Neuronal stem cell (in vitro differentiated cells): ENCODE measurements at places on chromosomes 2 and 18.

DNA sequence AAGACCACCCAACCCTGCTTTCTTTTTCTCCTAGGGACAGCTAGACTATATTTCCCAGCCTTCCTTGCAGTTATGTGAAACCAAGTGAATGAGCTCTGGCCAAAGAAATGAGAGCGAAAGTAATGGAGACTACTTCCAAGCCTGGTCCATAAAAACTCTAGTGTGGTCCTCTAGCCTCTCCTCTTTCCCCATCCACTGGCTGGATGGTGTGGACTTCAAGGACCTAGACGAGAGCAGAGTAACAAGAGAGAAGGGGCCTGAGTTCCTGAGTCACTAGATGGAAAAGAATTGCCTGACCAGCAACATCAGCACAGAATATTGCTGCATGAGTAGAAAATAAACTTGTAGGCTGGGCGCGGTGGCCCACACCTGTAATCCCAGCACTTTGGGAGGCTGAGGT is 2.9 kb upstream of the TMSB10 start:
- no peak for DNase-seq

DNA sequence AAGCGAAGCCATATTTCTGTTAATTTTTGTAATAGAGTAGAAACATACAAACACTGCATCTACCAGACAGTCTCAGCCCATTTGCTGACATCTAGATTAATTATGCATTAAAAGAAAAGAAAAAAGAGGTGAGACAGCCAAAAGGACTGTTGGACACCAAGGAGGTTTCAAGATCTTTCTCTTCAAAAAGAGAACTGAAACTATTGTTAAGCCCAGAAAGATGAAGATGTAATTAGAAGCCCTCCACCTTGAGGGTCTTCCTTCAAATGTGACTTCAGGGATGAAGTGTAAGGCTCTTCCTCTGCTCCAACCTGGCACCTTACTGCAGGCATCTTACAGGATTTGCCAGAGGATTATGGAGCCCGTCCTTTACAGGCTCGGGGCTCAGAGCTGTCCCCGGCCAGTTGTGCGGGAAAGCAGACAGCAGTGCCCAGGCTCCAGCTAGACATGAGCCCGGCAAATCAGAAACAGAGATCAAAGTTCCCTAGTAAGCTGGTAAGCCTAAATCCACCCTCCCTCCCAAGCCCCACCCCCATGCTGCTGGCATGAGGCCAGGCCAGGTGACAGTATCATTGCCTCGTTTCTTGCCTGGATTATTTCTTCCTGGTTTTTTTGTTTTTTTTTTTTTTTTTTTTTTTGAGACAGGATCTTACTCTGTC is 38.9 kb downstream of the ADI1 start:
- DNase-seq, result no peak

GRCh38 chr2:38092196-38092902 is 16.4 kb upstream of the CYP1B1 start:
- DNase-seq, result no peak

DNA sequence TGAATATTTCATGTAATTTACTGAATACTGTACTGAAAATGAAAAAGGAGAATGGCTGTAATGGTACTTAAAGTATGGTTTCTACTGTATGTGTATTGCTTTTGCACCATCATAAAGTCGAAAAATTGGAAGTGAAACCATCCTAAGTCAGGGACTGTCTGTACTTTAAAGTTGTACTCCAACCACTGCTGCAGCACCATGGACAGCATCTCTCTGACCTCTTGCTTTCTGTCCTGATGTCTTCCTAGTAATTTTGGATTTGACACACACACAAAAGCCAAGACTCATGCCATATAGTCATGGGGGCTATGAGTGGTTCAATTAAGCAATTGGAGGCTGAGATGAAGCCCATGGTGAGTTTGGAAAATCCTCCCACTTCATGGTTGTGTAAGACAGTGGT is 256.3 kb upstream of the PKDCC start:
- DNase-seq, result peak; percentile 43

DNA sequence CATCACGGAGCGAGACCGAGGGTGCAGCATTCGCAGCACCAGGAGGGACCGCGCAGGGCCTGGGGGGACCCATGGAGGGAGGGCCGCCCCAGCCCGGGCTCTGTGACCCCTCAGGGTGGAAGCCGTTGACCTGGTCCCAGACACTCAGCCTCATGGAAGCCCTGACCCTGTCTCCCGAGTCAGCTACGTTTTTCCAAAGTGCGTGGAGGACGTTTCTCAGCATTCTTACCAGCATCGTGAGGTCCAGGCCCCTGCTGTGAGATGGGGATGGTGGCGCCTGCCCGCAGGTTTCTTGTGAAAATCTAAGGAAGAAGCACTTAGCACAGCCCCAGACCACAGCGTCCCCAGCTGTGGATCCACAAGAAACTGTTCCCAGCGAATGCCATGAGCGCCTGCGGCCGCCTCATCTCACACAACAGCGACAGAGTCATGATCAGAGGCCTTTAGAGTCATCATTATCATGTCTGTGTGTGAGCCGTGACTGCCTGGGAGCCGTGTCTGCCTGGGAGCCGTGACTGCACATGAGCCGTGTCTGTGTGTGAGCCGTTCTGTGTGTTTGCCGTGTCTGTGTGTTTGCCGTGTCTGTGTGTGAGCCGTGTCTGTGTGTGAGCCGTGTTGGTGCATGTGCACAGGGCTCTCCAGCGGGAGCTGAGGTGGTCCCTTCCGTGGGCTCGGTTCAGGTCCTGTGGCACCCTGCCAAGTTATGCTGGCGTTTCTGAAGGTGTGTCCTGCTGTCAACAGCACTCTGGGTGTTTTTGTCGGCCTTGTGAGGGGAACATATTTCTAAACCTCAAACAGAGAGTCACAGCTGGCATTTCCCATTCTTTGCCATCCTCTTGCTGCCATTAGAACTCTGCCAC is 49.2 kb upstream of the KCNG2 start:
- DNase-seq, result no peak

DNA sequence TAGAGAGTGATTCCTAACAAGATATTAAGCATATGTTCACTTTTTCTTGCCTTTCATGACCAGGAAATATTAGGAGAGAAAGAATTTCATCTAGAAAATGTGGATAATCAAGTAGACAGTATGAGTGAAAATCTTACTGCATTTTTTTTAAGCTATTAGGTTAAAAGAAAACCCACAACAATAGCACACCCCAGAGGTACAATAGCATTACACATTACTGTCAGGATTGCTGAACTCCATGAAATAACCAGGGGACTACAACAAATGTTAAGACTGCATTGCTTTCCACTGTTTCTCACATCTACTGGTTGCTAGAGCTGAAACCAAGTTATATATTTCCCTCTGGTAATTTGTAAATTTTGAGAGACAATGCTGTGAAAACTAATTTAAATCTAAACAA is 33.7 kb downstream of the KLF7 start:
- DNase-seq, result no peak

DNA sequence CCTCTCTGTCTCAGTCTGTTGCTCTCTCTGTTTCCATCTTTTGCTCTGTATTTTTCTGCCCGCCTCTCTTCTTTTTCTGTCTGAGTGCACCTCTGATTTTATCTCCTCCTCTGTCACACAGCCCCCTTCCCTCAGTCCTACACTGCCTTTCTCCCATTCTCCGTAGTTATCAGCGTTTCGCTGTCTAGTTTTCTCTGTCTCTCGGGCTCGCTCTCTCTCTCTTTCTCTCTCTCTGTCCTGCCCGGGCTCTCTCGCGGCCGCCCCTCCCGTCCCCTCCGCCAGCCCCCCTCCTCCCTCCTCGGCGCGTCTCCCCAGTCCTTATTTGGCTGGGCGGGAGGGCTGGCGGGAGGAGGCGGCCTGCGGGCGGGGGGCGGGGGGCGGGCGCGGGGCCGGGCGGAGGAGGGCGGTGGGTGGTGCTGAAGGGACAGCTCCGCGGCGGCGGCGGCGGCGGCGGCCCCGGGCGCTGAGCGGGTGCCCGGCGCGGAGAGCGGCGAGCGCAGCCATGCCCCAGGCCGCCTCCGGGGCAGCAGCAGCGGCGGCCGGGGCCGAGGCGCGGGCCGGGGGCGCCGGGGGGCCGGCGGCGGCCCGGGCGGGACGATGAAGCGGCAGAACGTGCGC is at the start of gene KCNK3:
TSS of gene KCNK3 (plus strand) at position 444 of the 618 bp plus-strand sequence. CDS start at position 598, 154 bp downstream.
- DNase-seq, result peak; percentile 73

- no peak for DNase-seq
Measured at GRCh38 chr2:123777116-123777515, 248.0 kb upstream of the CNTNAP5 start.

DNA sequence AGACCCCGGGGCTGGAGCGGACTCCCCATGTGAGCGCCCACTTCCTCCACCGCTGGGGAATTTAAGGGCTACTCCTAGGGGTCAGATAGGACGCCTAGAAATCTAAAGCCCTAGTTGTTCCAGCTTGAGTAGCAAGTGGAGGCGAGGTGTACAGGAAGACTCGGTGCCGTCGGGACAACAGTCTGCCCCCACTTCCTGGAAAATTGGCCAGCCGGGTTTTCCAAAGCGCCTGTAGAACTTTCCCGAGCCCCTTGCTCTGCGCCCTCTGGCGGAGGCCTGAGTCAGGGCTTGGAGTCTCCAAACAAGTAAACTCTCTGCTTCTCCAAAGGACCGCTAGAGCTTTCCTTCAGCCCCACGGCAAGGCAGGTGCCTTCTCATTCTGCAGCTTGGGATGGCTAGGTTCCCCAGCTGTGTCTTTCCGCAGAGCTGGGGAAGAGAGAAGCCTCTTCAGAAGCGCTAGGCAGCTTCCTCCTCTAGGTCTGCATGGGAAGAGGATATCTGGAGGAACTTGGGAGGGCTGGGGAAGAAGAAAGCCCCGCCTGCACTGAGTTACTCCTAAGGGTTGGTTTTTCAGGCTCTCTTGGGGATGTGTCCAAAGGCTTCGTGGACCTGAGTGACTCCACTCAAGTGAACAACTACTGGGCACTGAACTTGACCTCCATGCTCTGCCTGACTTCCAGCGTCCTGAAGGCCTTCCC is 681 bp downstream of the SPR start:
- peak; percentile 85 for DNase-seq

DNA sequence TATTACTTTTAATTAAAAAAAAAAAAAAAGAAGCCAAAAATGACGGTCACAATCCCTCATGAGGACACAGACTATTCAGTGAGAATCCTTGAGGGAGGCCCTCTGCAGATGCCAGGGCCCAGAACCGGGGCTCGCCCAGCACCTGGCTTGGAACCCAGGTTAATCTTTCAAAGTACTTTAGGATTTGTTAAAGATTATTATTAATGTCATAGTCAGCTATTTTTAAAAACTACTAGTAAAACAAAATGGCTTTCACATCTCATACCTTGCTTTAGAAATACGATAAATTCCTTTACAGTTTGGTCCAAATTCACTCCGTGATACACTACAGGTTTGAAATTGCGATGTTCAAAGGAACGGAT is 27.1 kb downstream of the C2orf76 start:
- DNase-seq, result no peak

- DNase-seq, result no peak
Measured at GRCh38 chr18:57094175-57094574, 52.7 kb upstream of the BOD1L2 start.

DNA sequence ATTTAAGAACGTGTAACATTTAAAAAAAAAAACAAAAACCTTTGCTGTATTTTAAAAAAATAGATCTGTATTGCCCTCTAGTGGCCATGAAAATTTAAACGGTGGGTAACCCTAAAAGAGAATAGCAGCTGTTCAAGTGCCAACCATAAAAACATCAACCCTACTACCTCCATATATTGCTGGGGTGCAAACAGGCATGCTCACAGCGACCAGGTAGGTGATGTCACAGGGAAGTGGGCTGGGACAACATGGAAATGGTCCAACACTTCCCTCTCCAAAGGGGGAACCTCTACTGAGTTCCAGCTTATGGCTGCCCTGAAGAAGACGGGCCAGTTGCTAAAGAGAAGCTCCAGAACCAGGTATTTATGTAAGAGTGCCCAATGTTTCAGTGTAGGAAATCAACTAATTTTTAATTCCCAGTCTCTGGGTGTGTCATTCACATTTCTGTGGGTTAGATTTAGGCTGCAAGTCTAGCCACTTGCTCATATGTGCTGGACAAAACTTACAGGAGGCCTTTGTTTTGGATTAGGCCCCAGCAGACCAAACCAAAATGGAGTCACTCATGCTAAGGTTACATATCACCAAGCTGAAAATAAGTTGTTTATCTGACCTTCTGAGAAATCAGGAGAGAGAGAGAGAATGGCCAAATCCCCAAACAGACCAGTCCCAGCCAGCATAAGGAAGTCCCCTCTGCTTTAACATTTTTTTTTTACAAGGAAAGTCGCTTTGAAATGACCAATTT is 54.5 kb downstream of the SKA1 start:
- no peak for DNase-seq

GRCh38 chr2:232588680-232589585 is 38.4 kb downstream of the EIF4E2 start:
- DNase-seq, result no peak
